M059J (cell line): ENCODE measurements at places on chromosomes 1 and 21.

DNA sequence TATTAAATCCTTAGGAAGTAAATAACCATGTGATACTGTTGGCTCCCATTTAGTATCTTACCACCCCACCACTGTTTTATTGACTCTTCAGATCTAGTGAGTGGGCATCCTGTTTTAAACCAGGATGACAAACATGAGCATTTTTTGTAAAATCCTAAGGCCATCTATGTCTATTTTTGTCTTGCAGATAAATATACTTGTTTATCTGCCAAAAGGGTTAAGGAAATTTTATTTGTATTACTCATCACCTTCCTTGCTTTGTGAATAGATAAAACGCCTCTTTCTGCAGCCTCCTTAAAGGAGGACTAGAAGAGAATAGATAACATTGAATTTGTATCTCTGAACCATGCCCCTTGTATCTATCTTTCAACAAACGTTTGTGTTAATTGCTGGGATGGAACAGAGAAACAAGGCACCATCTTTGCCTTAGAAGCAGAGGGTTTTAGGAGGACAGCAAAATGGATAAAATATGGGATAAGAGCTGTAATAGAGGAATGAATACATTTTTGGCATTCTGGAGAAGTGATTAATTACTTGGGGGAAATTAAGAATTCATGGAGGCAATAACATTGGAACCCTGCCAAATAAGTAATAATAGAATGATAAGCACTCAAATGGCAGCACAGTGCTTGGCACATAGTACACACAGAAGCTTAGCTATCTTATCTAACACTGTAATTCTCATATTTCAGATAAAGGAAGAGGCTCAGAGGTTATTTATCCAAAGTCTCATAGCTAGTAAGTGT lies 14.7 kb downstream of the YTHDF2 start:
- peak; percentile 78 for DNase-seq

- DNase-seq = no peak
These were observed 72.7 kb downstream of the FBXO2 start for GRCh38 chr1:11581445-11581991.

DNA sequence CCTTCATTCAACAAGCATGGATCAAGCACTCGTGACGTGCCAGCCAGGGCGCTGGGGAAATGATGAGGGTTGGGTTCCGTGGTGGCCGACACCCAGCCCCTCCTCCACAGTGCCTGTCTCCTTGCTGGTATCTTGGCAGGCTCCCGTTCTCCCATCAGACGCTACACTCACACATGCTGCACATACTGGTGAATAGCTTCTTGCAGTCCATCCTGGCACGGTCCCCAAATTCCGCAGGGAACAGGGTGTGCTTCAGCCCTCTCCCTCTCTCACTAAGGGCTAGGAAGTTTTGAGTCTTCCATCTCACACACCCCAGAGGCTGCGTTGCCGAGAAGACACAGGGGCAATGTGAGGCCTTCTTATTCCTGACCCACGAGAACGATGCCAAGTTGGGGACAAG lies 10.1 kb upstream of the MEF2D start:
- peak; percentile 53 for DNase-seq

DNA sequence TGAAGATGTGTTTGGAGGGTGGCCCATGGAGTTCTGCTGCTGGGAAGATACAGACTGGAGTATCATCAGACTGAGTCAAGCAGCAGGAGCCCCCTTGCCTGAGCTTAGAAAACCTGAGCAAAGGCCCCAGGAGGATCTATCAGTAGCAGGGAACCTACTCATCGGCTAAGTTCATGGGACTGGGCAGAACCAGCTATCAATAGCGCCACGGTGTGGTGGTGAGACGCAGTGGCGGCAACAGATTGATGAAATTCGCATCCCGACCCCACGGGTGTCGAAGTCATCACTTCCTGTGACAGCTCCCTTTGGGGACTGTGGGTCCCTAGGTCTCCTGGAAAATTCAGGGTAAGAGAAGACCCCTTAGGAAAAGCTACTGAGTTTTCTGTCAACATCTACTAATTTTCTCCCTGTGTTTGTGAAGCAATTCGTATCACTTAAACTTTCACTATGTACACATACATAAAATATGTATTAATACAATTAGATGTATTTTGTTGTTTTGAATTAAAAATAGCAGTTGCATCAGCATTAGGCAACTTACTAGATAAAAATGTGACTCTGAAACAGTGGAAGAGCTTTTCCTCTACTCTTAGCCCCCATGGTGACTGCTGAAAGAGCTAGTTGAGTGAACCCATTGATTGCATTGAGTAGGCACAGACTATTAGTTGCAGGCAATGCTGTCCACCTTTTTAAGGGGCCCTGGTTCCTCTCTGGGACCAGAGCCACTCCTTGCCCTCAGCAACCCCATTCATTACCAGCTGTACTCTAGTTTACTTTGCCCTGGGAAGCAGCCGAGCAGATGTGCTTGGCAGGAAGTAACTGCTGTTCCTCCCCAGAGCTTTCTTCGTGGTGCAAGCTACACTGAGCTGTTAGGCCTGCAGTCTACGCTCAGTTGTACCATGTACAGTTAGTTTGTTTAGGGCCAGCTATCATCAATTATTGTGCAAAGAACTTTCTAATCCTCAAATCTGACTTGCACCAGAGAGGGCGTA lies 7.3 kb upstream of the CACNA1S start:
- peak; percentile 39 for DNase-seq

GRCh38 chr1:39385067-39385988 lies 106.1 kb upstream of the BMP8A start:
- peak; percentile 17 for DNase-seq

DNA sequence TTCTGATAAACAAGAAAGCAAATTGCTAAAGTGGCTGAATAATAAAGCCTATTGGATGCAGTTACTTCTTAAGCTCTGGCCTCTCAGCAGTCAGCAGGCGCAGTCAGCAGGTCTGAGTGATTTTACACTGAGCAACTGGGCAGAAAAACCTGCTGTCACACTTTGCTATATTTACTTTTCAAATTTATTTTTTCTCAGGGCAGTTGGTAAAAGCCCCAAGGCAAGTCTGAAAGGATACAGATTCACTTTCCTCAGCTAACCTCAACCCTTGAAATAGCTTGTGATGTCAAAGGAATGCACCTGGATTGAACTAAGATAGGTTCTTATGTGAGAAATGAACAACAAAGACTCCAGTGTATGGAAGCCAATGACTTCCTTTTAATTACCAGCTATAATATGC lies 34.0 kb downstream of the ATP5PF start:
- peak; percentile 74 for DNase-seq

- no peak for DNase-seq
These were observed 468.5 kb downstream of the PCP4 start for GRCh38 chr21:40335704-40336103.

DNA sequence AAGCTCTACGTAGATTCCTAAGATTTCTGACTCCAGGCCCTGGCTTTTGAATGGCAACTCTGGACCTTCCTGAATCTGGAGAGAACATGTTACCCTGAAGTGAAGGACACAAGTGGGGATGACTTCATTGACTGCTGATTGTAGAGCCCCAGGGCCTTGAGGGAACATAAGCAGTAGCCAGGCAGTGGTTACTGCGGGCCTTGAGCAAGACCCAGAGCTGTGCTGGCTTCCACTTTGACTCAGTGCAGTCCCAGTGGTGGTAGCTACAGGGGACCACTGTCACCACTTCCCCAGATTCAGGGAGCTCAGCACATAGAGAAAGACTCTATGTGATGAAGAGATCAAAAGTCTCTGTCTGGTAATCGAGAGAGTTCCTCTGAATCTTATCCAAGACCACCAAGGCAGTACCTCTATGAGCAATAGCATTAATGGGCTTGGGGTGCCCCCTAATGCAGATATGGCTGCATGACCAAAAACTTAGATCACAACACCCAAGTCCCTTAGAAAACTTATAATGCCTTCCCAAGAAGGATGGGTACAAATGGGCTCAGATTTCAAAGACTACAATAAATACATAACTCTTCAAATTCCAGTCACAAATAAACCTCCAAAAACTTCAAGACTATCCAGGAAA lies 1278.3 kb downstream of the AMY1C start:
- no peak for DNase-seq

DNA sequence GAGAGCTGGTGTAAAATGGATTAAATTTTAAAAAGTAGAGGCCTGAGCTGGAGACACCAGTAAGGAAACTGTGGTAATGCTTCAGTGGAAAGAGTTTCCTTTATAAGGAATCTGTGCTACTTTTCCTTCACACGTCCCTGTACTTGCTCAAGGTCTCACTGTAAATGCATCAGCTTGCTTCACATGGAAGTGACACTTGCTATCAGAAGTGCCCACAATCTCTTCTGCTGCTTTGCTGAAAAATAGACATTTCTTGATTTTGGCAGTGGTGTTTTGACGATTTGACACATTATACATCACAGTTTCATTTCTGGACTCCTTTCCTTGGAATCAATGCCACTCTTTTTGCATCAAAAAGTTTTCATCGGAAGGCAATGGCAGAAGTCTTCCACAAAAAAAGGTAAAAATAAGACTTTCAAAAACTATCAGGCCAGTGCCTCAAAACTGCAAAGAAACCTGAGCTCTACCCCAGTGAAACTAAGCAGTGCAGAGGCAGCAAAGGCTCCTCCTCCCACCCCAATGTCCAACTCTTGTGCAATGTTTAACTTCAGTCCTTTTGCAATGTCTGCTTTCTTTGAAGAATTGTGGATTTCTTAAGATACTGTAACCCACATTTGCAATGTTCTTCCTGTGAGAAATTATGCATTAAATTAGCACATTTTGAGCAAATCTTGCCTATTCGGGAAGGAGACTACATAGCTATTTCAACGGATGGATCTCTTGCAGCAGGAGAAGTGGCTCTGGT lies 18.4 kb upstream of the TSPAN2 start:
- DNase-seq = no peak

DNA sequence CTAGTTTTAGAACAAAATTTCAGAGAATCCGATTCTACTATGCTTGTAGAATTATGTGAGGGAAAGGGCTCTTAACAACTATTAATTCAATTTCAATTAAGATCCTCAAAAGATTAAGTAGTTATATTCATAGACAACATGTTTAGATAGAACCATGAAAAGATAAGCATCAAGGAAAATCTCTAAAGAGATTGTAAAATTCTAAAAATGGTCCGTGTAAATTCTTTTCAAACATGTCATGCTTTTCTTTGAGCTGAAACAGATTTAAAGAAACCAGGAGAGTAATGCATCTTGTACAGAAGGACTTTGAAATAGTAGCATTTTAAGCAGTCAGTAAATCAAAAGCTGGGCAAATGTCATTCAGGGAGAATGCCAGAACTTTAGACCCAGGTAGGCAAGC lies 1080.6 kb upstream of the B3GALT2 start:
- peak; percentile 30 for DNase-seq

GRCh38 chr1:230026572-230026971 lies 40.5 kb upstream of the GALNT2 start:
- peak; percentile 18 for DNase-seq

DNA sequence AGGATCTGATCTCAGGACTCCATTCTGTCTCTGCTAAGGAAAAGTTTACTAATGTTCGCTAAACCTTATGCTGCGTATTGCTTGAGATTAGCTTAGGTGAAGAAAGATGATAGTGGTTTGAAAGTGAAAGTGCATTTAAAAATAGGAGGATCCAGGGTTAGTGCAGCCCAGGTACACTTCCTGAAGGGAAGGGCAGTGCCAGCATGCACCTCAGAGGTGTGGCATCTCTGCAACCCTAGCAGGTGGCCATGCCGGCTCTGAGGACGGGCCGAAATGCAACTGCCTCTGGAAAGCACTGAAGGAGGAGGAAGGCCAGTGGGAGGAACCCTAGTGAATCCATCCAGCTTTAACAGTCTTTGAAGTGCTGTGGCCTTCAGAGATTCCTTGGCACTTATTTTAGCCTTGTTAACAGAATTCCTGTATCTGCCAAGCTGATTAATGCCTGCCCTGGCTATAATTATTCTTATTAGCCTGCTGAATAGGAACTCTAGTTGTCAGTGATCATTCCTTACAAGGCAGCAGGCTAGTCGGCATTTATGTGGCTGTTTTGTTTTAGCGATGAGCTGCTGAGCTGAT lies 5.5 kb downstream of the PTGFRN start:
- no peak for DNase-seq

DNA sequence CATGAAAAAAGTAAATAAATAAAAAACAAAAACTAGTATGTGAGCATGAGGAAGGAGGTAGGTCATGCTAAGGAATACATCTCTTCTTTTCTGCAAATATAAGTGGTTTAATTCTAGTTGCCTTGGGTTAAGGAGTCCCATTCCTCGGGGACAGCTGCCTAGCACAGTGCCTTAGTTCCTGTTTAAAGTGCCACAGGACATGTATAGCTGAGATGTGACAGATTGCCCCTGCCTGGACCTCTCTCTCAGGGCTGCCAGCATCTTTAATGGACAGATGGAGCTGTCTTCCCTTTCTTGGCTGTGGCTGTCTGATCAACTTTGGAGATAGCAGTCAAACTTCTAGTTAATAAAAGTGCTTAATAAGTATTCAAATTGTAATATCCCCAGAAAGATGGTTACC lies 50.0 kb downstream of the TSEN15 start:
- no peak for DNase-seq
